Muscle of leg (tissue), 16 donors: ENCODE measurements at places on chromosomes 7 and 10. TPM values are rescaled to one million over a fixed set of nuclear protein-coding genes. Genes with fewer than 3 reads are reported as not detected.

DNA sequence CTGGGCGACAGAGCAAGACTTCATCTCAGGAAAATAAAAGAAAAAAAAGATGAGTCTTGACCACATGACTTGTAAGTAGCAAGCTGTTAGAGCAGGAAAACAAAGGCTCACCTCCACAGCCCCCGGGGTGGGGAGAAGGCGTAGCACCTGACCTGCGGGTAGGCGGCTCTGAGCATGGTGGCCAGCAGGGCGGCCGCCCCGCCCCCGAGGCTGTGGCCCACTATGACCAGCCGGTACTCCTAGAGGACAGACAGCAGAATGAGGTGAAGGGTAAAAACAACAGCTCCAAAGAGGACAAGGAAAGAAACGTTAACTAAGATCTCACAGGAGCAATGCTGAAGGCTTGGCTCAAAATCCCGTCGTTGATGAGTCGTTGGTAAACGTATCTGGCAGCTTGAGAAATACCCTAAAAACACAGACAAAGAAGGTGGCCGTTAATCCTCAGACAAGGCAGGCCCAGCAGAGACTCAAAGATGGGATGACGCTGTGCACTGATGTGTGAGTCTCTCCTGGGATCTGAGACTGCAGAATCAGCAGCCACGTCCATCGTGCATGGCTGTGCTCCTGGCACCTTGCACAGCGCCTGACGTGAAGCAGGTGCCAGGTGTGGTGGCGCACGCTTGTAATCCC is 31.1 kb downstream of the DAGLB start:
- H3K27me3 ChIP-seq: no peaks in the 10 kb centered on the region
- peaks cover 17% of the 10 kb centered on the region for H3K4me1 ChIP-seq
- H3K27ac ChIP-seq: no peak overlapping the region
- H3K4me3 ChIP-seq: no peak overlapping the region
- peaks cover 55% of the 10 kb centered on the region for H3K36me3 ChIP-seq

Gene CTTNBP2
- 2.8 TPM for total RNA-seq

DNA sequence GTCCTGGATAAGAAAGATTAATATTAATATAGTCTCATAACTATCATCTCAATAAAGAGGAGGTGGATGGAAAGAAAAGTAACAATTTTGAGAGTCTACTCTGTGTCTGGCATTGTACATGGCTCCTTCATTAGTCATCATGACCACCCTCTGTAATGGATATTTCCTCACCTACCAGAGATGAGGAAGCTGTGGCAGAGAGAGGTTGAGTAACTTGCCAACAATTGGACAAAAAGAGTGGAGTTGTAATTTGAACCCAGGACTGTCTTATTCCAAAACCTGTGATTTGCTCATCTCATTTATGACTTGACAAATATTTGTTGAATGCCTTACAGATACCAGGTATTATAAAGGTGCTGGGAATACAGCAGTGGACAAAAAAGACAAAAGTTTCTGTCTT is 2.1 kb upstream of the IDE start:
- H3K36me3 ChIP-seq: no peaks in the 10 kb centered on the region
- no peaks in the 10 kb centered on the region for H3K27me3 ChIP-seq
- H3K4me3 ChIP-seq: no peak overlapping the region
- no peak overlapping the region for H3K27ac ChIP-seq
- DNase-seq: no peak

Gene TFPI2
- 3.9 TPM for total RNA-seq

Gene RET
- 1.2 TPM for total RNA-seq
